Prostate gland (tissue), 2 donors: ENCODE measurements at places on chromosomes 7 and 10. TPM values are rescaled to one million over a fixed set of nuclear protein-coding genes. Genes with fewer than 3 reads are reported as not detected.

DNA sequence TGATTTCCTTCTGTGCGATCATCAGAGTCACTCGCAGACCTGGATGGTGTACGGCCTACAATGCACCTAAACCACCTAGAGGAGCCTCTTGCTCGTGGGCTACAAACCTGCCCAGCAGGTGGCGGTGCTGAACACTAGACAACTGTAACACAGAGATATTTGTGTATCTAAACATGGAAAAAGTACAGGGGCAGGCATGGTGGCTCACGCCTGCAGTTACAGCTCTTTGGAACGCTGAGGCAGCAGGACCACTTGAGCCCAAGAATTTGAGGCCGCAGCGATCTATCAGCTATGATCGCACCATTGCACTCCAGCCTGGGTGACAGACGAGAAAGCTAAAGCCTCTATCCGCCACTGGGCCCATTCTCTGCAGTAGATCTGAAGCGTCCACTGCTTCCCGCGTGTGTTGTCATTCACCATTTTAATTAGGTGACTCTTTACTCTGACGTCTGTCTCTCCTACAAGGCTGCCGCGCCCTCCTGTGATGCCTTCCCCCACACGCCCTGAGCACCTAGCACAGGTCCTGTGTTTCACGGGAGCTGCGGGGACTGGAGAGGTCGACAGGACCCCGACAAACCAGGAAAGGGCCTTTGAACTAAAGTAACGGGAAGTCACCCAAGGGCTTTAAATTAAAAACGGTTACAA is 774 bp downstream of the TUBGCP2 start:
- peak overlapping the region; percentile 98 for H3K27ac ChIP-seq
- peak overlapping the region; percentile 96 for H3K4me3 ChIP-seq
- no peaks in the 10 kb centered on the region for H3K27me3 ChIP-seq

DNA sequence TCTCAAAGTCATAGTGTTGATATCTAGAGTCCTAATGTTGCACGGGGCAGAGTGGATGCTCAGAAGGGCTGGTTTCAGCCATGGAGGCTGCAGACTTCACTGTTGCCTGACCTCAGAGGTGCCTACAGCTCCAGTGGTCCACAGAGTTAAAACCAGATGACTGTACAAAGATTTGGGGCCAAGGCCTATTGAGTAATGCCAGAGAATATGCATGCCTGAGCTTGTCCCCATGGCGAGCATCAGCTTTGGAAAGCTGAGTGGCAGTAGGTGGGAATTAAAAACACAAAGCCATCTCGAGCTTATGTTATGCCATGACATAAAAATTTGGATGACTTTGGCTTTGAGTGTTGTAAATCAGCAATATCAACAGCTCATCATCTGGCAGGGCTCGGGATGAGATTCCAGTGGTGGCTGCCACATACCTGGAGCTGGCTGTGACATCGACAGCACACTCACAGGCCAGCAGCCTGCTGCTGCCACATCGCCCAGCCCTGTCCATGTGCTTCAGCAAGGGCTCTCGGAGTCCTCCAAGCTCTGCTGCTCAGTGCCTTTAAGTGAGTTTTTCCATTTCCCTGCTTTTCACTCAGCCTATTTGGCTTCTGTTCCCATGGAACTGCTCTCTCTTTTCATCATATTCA is 379.6 kb downstream of the TNS3 start:
- no peaks in the 10 kb centered on the region for H3K4me1 ChIP-seq
- H3K4me3 ChIP-seq: no peak overlapping the region
- H3K36me3 ChIP-seq: no peaks in the 10 kb centered on the region
- no peak overlapping the region for H3K27ac ChIP-seq

- H3K4me3 ChIP-seq: no peak overlapping the region
- no peaks in the 10 kb centered on the region for H3K27me3 ChIP-seq
- no peak overlapping the region for H3K27ac ChIP-seq
- H3K4me1 ChIP-seq: no peaks in the 10 kb centered on the region
- H3K36me3 ChIP-seq: no peaks in the 10 kb centered on the region
Measured at GRCh38 chr7:82757-83155, 109.6 kb upstream of the FAM20C start.

DNA sequence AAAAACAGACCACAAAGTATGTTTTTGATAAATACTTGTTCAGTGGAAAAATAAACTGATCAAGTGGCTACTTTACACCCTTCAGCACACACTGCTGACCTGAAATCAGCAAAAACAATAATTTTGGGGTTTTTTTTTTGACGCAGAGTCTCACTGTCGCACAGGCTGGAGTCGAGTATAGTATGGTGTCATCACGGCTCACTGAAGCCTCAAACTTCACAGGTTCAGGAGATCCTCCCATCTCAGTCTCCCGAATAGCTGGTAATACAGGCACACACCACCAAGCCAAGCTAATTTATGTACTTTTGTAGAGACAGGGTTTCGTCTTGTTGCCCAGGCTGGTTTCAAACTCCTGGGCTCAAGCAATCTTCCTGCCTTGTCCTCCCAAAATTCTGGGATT is 30.6 kb downstream of the TARP start:
- no peak for DNase-seq
- peak overlapping the region; percentile 74 for H3K27ac ChIP-seq
- no peaks in the 10 kb centered on the region for H3K36me3 ChIP-seq
- H3K4me3 ChIP-seq: no peak overlapping the region

DNA sequence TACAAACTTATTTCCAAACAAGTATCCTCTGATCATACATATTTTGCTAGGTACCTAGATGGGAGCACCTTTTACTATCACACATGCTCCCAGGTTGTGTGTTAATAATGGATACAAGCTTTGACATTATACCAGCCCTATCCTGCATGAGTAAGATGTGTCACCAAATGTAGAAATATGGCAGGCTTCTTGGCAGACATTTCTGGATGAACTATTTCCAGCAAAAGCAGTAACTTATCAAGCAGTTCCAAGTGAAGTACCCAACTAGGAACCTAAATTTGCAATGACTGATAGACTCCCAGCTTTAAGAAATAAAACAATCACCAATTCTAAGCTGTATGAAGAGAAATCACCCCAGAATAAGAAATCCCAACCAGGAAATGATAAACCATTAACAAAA is 103.7 kb upstream of the TMEM72 start:
- no peak overlapping the region for H3K4me3 ChIP-seq
- no peaks in the 10 kb centered on the region for H3K36me3 ChIP-seq
- H3K4me1 ChIP-seq: no peaks in the 10 kb centered on the region

The BAMBI gene
- 3.1 TPM for total RNA-seq

GRCh38 chr7:30907527-30908267 is 4.0 kb upstream of the AQP1 start:
- no peaks in the 10 kb centered on the region for H3K4me1 ChIP-seq
- no peak overlapping the region for H3K4me3 ChIP-seq
- no peaks in the 10 kb centered on the region for H3K27me3 ChIP-seq
- H3K27ac ChIP-seq: no peak overlapping the region
- DNase-seq: no peak
